ENCODE measurements at places on chromosomes 6 and 20. TPM values are rescaled to one million over a fixed set of nuclear protein-coding genes. Genes with fewer than 3 reads are reported as not detected.
A peak's percentile ranks its signal among the peaks of the same experiment; 100 is the strongest.

Gene TRIM40
- not detected for total RNA-seq

- H3K4me1 ChIP-seq: no peaks in the 10 kb centered on the region
- no peak overlapping the region for H3K27ac ChIP-seq
- no peak overlapping the region for H3K4me3 ChIP-seq
- no peak for DNase-seq
- H3K36me3 ChIP-seq: no peaks in the 10 kb centered on the region
Observed at GRCh38 chr6:141354191-141354955, 778.4 kb upstream of the GJE1 start.

DNA sequence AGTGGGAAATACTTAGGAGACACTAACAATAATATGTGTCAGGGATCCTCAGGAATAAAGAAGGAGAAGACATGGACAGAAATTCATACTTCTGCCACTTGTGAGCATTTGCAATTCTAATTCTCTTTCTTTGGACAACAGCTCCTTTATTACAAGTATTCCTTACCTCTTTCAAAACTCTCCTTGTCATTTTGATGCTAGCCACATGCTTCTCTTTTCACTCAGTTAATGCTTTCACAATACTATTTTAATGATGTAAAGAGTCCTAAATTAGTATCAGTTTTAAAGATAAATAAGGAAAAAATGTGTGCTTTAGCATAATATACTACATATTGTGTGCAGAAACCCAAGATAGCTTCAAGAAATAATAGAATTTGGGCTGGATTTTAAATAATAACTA is 62.5 kb downstream of the AHI1 start:
- H3K4me3 ChIP-seq: no peak overlapping the region
- no peaks in the 10 kb centered on the region for H3K27me3 ChIP-seq
- DNase-seq: no peak
- no peak overlapping the region for H3K27ac ChIP-seq
- H3K4me1 ChIP-seq: no peaks in the 10 kb centered on the region

GRCh38 chr6:26026833-26027490 is 60.3 kb upstream of the HFE start:
- H3K4me1 ChIP-seq: peaks cover 19% of the 10 kb centered on the region
- DNase-seq: peak; percentile 95
- peak overlapping the region; percentile 63 for H3K4me3 ChIP-seq
- no peaks in the 10 kb centered on the region for H3K27me3 ChIP-seq
- H3K27ac ChIP-seq: peak overlapping the region; percentile 91

DNA sequence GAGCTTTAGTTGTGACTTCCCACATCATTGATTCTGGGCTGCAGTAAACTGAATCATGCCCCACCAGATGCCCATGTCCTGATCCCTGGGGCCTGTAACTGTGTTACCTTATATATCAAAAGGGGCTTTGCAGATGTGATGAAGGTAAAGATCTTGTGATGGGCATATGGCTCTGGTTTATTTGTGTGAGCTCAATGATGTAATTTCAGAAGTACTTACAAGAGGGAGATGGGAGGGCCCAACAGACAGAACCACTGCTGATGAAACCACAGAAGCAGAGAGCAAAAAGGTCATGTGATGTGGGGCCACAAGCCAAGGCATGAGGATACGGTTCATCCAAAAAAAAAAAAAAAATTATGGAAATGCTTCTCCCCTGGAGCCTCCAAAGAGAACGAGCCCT is 118.7 kb downstream of the TOX2 start:
- H3K27ac ChIP-seq: no peak overlapping the region
- no peaks in the 10 kb centered on the region for H3K27me3 ChIP-seq
- DNase-seq: no peak
- H3K36me3 ChIP-seq: no peaks in the 10 kb centered on the region
- no peak overlapping the region for H3K4me3 ChIP-seq

DNA sequence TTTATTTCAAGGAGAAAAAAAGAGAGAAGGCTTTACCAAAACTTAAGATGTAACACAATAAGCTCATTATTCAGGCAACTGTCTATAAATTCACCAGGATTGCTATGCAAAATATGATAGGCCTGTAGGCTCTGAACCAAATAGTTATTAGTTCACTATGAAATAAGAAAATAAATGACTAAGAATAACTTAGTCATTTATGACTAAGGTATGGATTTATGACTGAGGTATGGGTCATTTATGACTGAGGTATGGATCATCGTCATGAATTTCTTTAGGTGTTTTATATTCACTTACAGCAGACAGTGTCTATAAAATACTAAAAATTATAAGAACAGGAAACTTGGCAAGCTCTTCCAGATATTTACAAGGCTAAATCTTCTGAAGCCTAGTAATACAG is 52.1 kb upstream of the SNX9 start:
- no peak overlapping the region for H3K4me3 ChIP-seq

DNA sequence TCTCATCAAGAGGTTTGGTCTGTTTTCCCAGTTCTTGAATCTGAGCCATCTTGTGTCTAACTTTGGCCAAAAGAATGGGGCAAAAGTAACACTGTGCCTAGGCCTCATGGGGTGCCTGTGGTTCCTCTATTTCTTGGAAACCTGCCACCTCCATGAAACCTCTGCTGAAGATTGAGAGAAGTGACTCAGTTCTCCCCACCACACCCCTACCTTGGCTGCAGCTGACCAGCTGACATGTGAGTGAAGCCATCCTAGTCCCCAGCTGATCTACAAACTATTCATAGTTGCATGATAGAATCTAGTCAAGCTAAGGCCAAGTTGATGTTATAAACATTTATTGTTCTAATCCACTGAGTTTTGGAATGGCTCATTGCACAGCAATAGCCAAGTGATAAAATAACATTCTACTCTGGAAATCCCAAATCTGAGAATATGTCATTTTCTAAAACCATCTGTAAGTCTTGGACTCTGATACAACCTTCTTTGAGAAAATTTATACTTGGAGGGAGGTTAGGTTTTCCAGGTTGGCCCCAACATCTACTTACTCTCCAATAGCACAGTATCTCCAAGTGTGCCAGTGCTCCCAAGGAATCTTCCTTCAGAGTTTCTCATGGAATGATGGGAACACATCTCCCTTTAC is 107.0 kb upstream of the SMLR1 start:
- no peak for DNase-seq
- H3K4me1 ChIP-seq: no peaks in the 10 kb centered on the region

GRCh38 chr6:15570171-15570570 is 92.7 kb downstream of the DTNBP1 start:
- no peak overlapping the region for H3K27ac ChIP-seq
- no peak overlapping the region for H3K4me3 ChIP-seq
- no peaks in the 10 kb centered on the region for H3K36me3 ChIP-seq
- peaks cover 5% of the 10 kb centered on the region for H3K4me1 ChIP-seq
- H3K27me3 ChIP-seq: no peaks in the 10 kb centered on the region

DNA sequence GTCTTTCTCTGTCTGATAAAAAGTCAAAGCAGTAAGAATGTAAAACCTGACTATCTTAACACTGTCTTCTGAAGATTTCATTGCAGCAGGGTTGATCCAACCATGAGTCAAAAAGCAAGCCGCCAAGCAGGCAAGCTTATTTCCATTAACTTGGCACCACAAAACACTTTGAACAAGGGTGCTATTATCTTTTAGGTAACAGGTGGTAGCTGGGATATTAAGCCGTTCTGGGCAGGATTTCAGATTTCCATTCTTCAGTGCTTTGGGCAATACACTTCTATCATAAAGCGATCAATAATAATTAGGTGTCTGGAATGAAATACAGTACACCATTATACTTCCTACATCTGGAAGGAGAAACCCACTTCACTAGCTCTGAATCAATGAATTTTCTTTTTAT is 181.9 kb downstream of the TBC1D7 start:
- no peak for DNase-seq
- H3K27me3 ChIP-seq: no peaks in the 10 kb centered on the region
- no peak overlapping the region for H3K27ac ChIP-seq
- H3K36me3 ChIP-seq: no peaks in the 10 kb centered on the region

- no peak for DNase-seq
- H3K36me3 ChIP-seq: no peaks in the 10 kb centered on the region
- peaks cover 8% of the 10 kb centered on the region for H3K27me3 ChIP-seq
- no peaks in the 10 kb centered on the region for H3K4me1 ChIP-seq
Observed at GRCh38 chr20:63025534-63026331, 19.0 kb upstream of the BHLHE23 start.
